ENCODE measurements at places on chromosomes 5 and 9. TPM values are rescaled to one million over a fixed set of nuclear protein-coding genes. Genes with fewer than 3 reads are reported as not detected.

DNA sequence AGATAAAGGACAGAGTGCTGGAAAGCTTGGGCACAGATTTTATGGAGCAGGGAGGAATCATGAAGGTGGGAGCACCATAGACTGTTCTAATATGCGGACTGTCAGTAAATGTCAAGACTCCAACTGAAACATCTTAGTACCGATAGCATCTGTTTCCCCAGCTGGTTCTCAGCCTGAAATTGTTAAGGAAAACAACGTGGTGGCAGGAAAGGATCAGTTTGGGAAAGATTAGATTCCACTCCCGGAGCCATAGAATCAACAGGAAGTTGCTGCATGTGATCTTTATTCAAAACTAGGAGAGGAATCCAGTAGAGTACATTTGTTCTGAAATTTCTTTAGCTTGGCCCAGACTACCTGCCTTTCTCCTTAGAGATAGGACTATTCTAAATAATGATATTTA, 559.1 kb downstream of the CSNK1G3 start:
- DNase-seq = no peak

GRCh38 chr5:71629950-71630349, 42.8 kb downstream of the MCCC2 start:
- no peak for DNase-seq

DNA sequence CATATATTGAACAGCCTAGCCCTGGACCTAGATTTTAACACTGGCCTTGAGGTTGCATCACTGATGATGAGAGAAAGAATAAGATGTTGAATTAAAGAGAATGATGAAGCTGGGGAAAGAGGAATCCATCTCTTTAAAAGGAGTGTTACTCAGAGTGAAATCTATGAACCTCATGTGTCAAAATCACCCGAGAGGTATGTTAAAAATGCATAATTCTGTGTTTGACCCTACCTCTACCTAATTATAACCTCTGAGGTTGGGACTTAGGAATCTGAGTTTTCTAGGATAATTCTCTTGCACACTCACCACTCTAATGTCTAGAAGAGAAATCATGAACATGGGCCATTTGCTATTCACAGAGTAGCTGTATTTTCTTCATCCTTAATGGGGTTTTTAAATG, 479.4 kb downstream of the ENC1 start:
- DNase-seq = no peak

- no peak for DNase-seq
Measured at GRCh38 chr9:95991326-95991725, 115.8 kb downstream of the ERCC6L2 start.

FAM78A gene
- 1.0 TPM for total RNA-seq

IL13 gene
- not detected for total RNA-seq
